ENCODE measurements at places on chromosomes 1 and 21. TPM values are rescaled to one million over a fixed set of nuclear protein-coding genes. Genes with fewer than 3 reads are reported as not detected.

EGLN1 gene
- 39.5 TPM for total RNA-seq

SPRR1A gene
- not detected for total RNA-seq

PDC gene
- not detected for total RNA-seq

SYT14 gene
- 0.48 TPM for total RNA-seq

THEM5 gene
- not detected for total RNA-seq
